ENCODE measurements at places on chromosomes 1 and 21.

- no peak for DNase-seq
Measured at GRCh38 chr1:60386249-60386648, 312.7 kb upstream of the C1orf87 start.

DNA sequence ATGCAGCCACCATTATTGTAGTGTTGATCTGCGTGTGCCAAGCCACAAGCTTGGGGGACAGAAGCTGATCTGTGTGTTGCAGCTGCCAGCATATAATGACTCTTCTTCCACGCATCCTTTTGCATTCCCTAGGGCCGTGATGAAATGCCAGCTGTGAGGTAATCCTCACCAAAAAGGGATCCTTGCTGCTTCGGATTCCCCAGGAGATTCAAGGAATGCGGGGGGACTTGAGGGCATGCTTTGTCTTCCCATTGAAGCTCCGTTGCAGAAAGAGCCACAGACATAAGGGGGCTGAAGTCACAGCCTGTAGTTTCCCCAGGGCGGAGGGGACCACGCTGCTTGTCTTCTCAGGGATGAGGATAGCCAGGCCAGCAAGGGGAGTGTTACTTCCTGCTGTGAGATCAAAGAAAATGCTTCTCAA is 281.6 kb upstream of the FMN2 start:
- no peak for DNase-seq

GRCh38 chr1:91487469-91487868 is 13.2 kb upstream of the CDC7 start:
- no peak for DNase-seq

DNA sequence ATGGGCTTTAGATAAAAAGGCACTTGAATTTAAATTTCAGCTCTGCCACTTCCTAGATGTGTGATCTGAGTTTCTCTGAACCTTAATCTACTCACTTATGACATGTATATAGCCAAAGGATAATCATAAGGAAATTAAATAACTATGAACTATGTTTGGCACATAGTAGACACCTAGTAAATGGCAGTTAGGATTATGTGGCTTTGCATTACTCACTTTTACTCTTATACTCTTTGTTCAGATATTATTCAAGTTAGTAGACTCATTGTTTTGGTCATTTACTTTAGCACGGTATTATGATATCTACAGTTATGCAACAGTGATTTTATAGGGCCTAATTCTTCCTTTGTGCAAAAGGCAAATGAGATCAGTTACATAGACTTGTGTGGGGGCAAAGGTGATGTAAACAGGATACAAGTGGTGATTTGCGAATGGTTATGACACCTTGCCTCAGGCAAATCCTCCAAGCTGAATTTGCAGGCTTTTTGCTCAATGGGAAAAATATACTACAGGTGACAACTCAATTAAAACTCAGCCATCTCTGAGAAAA is 297.2 kb upstream of the PBX1 start:
- DNase-seq = no peak

DNA sequence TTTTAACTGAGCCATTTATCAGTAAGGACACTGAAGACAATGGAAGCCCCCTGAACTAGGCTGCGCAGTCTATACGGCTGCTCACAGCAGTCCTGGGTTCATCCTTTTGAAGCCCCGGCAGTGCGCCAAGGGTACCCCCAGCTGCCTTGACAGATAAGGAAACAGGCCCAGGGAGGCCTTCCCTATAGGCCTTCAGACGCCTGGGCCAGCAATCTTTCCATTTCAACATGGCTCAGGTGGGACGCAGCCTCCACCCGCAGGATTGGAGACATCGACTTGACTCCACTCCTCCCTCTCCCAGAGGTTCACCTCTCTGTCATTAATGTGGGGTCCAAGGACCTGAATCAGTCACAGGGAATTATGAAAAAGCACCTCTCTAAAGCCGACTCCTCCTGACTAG is 2.8 kb upstream of the LYPD8 start:
- no peak for DNase-seq

DNA sequence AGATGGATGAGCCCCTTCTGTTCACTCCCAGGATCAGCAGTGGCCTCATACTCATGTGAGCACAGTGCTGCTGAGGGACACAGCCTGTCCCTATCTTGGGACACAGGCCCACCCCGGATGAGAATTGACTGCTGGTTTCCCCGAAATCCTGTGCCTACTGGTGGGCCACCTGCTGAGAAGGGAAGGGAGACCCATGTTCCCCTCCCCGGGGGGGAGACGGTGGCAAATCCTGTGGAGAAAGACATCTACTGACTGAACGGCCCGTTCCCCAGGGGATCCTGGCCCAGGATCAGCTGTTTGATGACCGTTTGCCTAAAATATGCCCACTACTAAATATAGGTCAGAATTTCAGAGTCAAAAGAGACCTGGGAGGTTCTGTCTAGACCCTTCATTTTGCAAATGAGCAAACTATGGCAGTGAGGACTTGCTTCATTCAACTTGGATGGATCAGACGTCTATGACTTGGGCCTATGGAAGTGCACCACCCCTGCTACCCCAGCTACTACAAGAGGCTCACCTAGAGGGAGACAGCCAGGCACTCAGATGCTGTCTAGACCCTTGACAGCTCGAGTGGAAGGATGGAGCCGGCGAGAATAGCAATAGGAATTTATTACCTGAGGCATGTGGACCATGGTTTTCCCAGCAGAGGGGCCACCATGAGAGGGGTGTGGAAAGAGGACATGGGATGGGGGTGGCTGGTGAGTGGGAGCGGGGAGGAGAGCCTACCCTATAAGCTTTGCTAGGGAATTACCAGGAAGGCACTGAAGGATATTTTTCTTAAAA is 15.6 kb upstream of the THEMIS2 start:
- no peak for DNase-seq

DNA sequence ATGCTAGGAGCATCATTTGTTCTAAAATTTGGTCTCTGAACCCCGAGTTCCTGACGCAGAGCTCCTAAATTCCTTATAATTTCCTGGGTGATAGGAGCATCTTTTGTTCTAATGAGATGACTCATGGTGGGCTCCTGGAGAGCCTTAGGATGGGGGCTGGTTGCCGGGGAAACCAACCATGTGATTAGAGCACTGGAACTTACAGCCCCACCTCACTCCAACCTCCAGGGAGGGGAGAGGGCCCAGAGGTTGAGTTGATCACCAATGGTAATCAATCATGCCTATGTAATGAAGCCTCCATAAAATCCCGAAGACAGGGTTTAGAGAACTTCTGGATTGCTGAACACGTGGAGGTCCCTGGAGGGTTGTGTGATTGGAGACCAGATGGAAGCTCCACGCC is 7.7 kb downstream of the SHISAL2A start:
- DNase-seq = no peak

DNA sequence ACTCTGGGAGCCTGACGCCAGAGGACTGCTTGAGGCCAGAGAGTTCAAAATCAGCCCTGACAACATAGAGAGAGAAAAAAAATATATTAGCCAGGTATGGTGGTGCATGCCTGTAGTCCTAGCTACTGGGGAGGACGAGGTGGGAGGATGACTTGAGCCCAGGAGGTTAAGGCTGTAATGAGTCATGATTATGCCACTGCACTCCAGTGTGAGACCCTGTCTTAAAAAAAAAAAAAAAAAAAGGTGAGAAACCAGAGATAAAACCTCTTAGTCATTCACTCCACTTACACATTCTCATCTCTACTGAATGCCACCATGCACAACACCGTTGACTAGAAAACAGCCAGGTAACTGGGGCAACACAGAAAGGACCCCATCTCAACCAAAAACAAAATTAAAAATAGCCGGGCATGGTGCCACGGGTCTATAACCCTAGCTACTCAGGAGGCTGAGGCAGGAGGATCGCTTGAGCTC is 178.1 kb downstream of the SLC45A1 start:
- DNase-seq = no peak

DNA sequence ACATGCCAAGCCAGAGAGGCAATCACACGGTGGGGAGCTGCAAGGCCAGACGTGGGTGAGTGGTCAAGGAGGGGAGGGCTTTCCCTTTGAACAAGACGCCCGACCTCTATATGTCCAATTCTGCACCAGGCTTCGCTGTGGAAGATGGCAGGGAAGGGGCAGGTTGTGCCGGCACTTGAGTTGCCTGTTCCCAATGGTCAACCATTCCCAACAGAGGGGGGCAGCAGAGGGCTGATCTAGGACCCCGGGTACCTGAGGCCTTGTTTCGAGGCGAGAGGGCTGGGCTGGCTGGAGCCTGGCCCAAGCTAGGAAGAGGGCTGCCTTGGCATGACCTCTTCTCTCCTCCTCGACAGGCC is 64.9 kb downstream of the TMEM53 start:
- DNase-seq = peak; percentile 52

DNA sequence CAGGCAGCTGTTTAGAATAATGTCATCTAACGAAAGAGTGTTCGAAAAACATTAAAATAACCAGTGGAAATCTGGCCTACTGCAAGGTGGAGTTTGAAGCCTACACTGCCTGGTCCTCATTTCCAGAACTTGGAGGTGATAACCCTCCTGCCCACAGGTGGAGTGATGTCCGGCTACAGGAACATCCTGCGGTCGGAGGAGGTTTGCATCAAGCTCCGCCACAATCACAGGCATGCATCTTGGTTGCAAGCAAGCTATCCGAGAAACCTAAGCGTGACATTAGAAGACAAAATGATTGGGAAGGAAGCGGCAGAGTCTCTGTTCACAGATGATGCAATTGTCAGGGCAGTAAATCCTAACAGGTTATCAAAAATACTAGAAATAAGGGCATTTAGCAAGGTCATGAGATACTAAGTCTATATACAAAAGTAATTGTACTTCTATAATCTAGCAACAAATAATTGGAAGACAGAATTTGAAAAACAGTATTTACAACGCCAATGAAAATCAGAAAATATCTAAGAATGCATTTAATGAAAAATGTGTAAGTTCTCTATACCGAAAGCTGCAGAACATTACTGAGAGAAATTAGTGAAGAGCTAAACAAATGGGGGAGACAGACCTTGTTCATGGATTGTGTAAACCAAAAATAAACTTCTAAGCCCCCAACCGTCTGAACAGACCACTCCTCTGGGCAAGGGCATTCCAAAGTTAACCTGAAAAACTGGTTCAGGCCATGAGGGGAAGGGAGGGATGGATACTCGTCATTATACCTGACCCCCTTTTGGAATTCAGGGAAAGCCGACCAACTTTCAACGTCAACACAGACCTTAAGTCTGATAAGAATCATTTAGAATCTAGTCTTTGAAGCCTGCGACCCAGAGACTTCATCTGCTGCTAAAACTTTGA is 4.7 kb upstream of the SLC19A1 start:
- DNase-seq = no peak

- peak; percentile 72 for DNase-seq
Measured at GRCh38 chr1:78114034-78114956, 68.5 kb downstream of the GIPC2 start.

GRCh38 chr1:23239638-23240295 is 22.5 kb upstream of the HTR1D start:
- no peak for DNase-seq

DNA sequence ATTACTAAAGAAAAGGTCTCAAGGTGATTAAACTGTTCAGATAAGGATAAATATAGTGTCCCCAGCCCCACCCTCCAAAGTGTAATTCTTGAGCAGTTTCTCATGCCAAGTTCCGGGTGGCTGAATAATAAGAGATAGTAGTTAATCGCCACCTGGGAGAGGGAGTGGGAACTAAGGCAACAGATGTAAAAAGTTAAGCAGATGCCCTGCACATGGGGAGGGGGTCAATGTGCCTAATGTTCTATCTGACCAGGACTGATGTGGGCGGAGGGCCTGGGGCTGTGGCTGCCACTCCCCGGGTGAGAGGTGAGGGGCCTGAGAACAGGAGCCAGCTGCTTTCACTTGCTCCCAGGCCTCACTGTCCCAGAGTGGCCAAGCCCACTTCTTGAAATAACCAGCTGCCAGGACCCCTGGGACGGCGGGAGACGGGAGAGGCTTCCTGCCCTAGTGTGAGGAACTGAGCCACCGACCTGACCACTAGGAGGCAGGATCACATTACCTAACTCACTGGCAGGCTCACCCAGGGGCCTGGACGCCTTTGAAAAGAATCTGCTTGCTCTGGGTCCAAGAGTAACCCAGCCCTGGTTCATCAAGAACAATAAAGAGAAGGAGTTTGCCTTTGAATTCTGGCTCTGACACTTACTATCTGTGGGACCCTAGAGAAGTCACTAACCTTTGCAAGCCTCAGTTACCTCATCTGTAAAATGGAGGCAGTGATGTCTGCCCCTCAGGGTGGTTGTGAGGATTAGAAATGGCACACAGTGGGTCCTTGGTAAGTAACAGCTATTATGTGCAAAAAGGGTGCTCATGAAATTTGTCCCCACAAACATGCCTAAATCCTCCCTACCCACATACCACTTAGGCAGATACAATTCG is 179.2 kb downstream of the ATG4C start:
- peak; percentile 8 for DNase-seq

- DNase-seq = no peak
Measured at GRCh38 chr1:245133995-245134715, 20.6 kb upstream of the KIF26B start.

DNA sequence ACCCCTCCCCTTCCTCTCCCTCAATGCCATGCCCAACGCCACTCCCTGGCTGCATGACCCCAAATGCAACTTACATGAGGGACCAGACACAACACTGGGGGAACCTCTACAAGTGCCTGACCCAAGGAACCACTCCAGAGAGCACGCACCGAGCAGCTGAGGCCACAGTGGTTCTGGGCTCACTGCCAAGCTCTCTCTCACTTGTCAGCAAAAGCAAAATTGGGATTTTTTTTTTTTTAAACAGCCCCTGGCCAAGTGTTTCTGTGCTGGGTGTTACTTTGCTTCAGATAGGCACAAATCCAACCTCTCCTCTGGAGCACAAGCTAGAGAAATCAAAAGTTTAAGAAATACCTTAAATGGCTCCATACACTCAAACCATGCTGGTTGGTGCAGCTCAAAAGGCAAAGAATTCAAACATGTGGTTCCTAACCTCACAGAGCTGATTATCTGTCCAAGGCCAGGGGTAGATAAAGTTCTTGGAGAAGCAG is 363.0 kb downstream of the SETD4 start:
- DNase-seq = peak; percentile 3

DNA sequence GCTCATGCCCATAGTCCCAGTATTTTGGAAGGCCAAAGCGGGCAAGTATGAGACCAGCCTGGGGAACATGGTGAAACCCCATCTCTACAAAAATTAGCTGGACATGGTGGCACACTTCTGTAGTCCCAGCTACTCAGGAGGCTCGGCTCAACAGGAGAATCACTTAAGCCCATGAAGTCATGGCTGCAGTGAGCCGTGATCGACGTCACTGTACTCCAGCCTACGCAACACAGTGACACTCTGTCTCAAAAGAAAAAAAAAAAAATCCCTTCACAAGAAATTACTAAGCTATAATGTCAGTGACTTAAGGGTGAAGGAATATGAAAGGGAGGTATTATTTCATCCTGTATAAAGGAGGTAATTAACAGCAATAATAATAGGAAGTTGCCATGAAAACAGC is 99.8 kb downstream of the ACBD6 start:
- no peak for DNase-seq

Data from kidney glomerular epithelial cell (primary cell).